ENCODE measurements at places on chromosomes 7 and 10.

- peak; percentile 28 for DNase-seq
Measured at GRCh38 chr7:55223023-55223422, 142.1 kb upstream of the LANCL2 start.

DNA sequence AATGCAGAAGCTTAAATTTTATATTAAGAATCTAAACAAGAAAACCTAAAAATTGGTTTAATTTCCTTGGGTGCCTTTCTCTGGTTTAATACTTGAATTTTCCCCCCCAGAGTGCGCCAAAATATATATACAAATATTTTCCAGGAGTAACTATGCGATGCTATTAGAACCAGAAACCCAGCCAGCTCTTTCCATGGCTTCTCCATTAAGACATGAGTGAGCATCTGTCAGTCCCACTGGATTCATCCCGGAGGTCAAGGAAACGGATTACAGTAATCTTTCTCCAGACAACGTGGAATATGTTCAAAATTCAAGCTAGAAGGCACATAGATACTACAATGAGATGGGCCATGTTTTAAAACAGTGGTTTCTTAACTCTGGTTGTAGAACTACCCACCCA is 148.8 kb downstream of the TAX1BP1 start:
- no peak for DNase-seq

DNA sequence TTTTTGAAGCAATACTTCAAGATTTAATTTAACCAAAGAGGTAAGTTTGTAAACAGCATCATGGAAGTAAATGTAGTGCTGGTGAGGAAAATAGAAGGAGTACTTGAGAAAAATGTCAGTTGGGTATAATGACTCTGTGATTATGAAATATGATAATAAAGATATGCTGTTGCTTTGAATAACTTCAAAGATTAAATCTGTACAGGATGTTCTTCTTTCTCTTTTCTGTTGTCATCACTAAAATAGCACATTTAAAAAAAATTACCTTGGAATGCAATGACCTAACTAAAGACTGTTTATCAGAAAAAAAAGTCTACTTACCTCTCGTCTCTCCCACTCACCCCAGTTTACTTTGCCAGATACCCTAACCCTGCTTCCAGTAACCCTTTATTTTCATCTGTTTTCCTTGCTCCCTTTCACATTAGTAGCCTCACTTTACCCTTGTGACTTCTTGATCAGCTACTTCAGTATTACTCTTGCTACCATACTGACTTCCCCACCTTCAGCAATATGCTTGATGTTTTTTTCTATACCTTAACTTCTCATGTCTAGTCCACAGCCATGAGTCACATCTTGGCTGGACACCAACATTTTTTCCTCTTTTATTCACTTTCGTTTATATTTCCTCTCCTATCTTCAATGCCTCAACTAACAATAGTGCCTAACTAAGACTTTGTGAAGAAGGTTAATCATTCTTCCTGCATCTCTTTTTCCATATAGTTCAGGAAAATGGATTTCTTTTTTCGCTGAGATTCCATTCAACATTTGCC is 29.7 kb upstream of the TAS2R16 start:
- no peak for DNase-seq

DNA sequence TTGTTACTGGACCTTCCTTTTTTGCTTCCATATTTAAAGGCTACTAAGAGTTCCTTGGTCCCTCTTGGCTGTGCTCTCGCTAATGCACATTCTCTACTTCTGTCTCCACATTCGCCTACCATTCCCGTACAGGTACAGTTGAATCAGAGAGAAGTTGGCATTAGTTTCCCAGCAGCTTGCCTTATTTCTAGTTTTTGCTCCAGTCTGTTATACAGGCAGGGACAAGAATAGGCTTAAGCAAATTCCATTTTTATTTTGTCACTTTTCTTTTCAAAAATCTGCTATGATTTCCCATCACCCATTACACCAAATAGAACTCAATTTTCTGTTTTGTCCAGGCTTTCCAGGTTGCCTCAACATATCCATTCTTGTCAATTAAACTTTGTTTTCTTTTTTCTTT is 29.9 kb downstream of the DYNC1I1 start:
- DNase-seq: no peak

DNA sequence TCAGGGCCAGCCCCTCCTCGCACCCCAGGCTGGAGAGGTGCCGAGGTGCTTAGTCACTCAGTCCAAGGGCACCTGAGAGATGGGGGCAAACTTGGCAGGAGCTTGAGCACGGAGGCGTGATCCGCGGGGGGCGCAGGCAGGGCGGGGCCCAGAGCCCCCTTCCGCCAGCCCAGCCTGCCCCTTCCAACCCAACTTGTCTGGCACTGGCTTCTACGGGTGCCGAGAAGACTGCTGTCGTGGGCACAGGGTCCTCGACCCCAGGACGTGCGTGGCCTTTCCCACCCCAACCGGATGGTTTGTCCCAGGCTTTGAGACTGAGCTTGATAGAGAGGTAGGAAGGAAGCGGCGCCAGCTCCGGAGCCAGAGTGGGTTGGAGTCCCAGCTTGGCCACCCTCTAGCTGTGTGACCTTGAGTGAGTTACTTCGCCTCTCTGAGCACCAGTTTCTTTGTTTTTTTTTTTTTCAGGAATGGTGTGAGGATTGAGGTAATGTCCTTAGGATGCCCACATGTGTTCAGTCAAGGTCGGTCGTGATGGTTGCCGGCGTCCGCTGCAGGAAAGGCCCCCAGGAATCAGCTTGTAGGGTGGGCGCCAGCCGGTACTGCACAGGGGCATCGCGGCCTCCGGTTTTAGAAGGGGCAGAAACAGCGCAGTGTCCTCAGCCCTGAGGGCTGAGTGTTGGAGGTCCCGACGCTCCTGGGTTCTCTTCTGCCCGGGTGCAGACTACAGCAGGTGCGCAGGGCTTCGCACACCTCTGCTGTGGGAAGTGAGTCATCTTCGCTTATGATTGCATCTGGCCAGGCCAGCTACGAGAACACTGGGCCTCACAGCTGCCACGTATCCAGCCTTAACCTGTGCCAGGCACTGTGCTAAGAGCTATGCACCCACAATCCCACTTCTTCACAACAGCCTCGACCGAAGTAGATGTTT is 28.6 kb upstream of the VAX1 start:
- no peak for DNase-seq

DNA sequence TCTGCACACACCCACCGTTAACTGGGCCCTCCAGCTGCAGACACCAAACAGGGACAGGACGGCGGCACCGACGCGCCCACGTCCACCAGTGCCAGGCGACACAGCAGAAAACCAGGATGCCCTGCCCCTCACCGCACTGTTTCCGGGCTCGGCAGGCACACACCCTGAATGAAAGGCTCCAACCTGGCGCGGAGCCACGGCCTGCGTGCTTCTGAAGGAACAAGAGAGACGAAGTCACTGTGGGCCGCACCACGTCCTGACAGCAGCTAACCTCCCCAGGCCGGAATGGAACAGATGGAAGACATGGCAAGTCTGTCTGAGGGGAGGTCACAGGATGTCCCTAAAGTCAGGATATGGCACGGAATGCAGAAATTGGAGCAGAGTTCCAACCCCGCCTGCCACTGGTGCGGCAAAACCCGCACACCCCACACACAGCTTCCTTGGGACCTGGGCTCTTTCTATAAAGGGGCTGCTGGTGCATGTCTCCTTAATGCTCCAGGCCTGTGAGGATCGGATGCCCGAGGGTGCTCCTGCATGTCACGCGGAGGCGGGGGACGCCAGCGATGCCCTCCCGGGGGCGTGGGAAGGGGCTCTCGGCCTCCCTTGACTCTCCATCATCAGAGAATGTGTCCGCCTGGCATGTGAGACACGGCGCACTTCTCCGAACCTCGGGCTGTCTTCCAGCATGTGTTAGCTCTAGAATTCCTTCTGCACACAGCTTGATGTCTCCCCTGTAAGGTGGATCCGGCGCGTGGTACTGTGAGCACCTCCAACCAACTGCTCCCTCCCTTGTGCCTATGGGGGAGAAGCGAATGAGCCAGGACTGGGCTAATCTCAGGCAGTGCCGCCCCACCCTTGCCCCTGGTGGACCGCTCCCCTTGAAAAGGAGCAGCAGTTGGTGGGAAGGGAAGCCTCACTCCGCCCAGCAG is 3.9 kb upstream of the GPER1 start:
- no peak for DNase-seq

- DNase-seq: no peak
Measured at GRCh38 chr7:5492020-5492635, 68.5 kb upstream of the TNRC18 start.

GRCh38 chr10:115093776-115094408 is 727 bp downstream of the ATRNL1 start:
- no peak for DNase-seq

DNA sequence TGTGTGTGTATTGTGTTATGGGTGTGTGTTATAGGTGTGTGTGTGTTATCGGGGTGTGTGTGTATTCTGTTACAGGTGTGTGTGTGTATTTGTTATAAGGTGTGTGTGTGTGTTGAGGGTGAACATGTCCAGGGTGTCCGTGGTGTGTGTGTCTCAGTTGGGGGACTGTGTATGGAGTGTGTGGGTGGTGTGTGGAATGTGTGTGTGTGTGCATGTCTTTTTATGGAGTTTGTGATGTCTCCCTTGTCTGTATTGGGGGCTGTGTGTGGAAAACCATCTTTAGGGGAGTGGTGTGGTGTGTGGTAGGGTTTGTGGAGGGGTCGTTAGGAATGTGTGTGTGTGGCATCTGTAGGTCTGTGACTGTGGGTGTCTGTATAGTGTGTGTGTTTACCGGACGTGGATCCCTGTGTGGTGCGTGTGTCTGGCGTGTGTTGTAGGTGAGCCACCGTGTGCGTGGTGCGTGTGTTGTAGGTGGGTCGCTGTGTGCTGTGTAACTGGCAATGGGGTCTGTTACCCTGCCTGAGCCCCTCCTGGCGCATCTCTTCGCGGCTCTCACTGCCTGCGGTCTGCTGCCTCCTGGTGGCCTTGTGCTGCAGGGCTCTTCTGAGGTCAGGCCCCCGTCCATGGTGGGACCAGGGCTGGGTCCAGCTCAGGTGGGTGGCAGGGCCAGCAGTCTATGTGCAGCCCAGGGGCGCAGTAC is 61.7 kb downstream of the PALD1 start:
- DNase-seq: no peak

DNA sequence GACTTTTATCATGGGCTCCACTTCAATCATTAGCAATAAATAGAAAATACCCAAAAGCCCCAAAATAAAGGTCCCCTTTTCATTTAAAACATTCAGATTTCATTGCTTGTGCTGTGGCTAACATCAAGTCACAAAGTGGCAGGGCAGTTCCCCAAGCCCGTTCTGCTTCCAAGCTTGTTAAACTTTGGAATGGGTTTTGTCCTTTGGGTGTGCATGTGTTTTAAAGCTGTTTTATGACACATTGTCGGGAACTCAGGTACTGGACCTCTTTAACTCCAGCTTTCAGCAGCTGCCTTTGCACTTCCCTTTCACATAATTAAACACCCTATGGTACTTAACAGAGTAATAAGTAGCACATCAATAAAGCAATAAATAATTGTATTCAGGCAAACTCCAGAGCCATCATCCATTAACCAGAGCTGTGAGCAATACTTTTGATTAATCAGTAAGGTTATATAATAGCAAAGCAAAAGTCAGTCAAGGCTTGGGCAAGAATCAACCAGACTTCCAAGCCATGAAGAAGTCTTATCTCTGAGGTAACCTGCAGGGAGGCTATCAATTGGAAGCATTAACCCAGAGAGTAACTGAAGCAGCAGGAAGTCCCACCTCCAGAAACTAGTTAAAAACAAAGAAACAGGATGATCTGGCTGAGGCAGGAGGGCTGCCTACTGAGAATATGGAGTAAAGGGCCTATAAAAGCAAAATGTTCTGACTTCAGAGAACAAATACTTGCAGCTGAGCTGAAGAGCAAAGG is 56.1 kb upstream of the ARID5B start:
- no peak for DNase-seq

GRCh38 chr10:54470324-54470631 is 330.8 kb downstream of the PCDH15 start:
- no peak for DNase-seq

DNA sequence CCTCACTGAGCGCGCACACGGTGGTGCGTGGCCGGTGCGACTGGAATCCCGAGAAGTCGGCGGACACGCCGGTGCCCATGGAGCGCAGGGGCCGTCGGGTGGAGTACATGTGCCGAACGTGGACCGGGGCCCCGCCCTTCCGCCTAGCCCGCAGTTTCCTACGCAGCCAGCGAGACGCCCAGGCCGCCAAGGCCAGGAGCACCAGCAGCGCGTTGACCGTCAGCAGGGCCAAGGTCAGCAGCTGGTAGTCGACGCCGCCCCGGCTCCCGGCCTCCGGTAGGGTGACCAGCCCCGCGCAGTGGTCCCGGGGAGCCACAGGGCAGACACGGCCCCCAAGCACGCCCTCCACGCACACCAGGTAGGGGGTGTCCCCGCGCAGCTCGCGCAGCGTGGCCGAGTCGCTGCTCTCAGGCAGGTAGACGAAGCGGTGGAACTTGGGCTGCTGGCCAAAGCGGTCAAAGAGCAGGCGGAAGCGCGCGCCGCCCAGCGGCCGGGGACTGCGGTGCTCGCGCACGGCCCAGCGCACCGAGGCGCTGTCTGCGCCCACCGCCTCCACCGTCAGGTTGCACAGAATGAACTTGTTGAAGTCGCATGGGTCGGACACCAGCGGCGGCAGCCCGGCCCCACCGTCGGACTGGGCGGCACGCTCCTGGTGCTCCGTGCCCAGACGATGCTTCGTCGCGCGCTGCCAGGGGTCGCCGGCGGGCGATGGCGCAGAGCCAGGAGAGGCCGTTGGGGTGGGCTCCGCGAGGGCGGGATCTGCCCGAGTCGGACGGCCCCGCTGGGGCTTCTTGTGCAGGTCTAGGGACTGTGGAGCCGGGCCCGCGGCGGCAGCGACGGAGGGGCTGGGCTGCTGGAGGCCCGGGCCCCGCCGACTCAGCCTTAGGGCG is 2.2 kb downstream of the TRIL start:
- no peak for DNase-seq

GRCh38 chr10:69894156-69894555 is 92.5 kb downstream of the COL13A1 start:
- no peak for DNase-seq

GRCh38 chr7:158944195-158944594 is 87.8 kb downstream of the DYNC2I1 start:
- no peak for DNase-seq

GRCh38 chr10:129509835-129510234 is 42.8 kb downstream of the MGMT start:
- DNase-seq: no peak

DNA sequence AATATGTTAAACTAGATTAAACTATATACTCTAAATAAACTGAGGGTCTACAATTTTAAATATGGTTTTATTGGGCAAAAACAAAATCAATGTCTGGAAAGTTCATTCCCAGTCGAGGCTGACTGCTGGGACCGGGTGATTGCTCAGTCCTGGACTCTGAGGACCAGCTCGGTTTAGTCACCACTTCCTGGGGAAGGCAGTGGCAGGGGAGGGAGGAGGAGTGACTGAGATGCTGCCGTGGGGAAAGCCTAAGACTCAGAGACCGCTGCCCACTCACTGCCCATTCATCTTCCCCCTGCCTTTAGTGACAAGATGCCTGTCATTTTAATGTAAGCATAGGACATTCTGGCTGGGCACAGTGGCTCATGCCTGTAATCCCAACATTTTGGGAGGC is 29.0 kb downstream of the ATOH7 start:
- DNase-seq: no peak

- peak; percentile 4 for DNase-seq
Measured at GRCh38 chr7:81957517-81957916, 187.7 kb upstream of the HGF start.

GRCh38 chr7:104327534-104327933 is 869 bp upstream of the LHFPL3 start:
- DNase-seq: no peak

Measured in NAMALWA (cell line).